ENCODE measurements at places on chromosomes 6 and 20.

- peak; percentile 36 for DNase-seq
Measured at GRCh38 chr6:29653452-29654038, 3.3 kb upstream of the MOG start.

DNA sequence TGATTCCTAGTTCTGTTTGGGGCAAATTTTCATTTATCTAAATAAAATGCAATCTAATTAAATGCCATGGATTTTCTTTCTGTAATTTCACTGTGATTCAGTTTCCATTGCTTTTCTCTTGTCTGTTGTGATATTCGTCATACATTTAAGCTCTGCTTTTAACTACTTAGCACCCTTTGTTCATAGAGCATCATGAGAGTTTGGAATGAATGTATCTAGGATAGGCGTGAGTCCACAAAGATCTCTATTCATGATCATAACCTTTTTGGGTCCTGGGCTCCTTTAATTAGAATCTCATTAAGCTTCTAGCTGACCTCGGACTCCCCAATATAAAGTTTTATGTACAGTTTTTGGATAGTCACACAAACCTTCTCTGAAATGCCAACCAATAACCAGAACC, 32.9 kb downstream of the ZBTB2 start:
- DNase-seq, result no peak

DNA sequence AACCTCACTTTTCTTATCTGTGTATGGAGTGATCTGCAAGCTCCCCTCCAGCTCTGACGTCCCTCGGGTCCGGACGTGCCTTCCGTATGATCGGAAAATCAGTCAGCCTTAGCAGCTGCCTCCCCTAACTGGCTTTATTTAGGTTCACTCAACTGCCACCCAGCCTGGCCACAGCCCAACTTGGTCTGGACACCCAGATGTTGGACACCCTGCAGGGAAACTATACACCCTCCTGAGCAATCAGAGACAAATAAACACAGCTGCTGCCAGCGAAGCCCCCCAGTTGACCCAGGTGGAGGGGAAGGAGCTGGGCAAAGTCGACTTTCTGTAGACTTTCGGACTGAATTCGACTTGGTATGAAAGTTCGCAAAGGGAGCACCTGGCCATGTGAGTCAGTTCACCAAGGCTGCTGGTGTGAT, 28.9 kb downstream of the TBC1D7 start:
- DNase-seq, result no peak

DNA sequence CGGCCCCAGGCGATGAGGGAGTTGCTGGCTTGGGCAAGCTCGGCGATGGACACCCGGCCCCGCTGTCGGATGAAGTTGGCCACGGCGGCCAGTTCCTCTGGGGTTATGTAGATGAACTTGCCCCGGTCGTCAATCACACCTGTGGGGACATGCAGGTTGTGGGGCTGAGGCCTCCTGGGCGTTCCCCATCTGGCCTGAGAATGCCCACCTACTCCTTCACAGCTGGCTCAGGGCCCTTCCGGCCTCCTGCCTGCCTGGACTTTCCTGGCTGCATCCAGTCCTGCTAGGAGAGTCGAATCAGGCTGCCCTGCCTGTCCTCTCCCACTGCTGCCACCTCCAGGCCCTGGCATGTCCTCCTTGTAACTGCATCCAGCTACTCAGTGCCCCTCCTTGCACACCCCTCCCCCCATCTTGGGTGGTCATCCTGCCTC, 13.8 kb downstream of the DDRGK1 start:
- no peak for DNase-seq

DNA sequence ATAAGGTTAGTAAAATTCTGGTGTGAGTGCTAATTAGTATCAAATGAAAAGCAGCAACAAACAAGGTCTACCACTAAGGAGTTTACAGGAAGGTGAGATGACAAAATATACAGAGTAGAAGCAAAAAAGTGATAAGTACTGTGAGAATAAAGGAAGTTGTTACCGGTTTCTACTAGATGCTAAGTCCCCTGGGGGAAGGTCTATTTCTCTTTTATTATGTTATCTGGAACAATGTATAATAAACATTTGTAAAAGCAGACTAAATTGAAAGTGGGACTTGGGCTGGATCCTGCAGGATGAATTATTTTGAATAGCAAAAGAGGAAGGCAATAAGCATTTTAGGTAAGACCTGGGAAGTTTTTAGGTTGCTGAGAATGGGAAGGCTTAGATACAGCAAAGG, 158.7 kb upstream of the SLC22A16 start:
- DNase-seq, result no peak

DNA sequence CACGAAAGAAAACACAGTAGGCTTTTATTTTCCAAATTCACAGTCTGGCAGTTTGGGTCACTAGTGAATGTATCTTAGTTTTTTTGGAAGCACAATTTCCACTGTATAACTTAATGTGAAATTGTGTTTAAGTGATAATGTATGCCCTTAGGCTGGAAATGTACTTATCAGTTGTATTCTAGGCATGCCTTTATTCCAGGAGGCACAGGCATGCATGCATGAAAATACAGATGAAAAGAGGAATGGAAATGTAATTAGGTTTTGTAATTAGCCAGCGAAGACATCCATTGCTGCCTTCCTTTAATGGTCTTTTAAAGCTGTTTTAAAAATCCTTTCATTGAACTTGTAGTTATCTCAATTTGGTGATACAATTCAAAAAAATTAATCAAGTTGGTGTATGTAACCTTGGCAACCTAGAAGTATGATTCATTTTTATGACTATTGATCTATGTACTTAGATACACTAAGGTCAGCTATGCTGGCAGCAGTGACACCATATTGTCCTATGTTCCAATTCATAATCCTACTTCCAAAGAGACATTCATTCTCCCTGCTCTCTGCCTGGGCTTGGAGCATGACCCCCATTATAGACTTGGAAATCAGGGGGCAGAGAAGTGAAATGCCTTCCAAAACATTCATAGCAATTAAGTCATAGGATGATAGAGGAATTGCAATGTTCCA, 73.1 kb downstream of the SNAP25 start:
- no peak for DNase-seq

DNA sequence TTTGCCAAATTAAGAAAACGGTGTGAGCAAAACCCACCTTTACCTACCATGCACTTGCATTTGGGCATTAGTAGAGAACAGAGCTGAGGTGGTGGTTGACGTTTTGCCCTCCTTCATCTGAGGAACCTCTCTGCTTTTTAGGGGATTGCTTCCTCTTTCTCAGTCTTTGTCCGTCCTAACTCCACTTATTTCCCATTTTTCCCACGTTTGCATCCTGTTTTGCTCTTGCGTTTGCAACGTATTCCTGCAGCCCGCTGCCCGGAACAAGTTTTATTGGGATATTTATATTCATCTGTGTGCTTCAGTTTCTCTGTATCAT, 374 bp upstream of the SERINC1 start:
- no peak for DNase-seq

GRCh38 chr6:165705941-165706340, 42.9 kb upstream of the PDE10A start:
- no peak for DNase-seq

DNA sequence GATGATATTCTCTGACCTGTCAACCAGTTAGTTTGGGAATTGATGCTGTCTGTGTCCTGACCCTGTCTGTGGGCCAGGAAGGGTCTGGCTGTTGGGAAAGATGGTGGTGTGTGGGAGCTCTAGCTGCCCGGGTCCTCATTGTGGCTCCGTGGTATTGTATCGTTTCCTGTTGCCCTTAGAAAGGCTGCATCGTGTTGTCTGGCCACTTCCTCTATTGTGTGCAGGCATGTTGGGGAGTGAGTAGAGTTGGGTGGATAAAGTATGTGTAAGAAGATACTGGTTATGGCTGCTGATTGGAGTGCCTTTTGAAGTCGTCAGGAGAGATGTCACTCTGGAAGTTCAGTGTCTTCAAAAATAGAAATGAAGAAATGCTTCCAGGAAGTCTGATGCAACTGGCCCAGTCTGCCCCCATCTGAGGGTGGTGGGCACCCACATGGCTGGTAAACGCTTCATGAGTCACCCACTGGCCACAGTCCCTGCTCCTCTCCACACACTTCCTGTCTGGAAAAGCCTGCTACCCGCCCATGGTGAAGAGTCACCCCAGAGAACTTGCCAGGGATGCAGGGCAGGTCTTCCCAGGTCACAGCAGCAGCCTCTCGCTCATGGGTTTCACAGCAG, 27.9 kb downstream of the PPARD start:
- DNase-seq, result no peak

DNA sequence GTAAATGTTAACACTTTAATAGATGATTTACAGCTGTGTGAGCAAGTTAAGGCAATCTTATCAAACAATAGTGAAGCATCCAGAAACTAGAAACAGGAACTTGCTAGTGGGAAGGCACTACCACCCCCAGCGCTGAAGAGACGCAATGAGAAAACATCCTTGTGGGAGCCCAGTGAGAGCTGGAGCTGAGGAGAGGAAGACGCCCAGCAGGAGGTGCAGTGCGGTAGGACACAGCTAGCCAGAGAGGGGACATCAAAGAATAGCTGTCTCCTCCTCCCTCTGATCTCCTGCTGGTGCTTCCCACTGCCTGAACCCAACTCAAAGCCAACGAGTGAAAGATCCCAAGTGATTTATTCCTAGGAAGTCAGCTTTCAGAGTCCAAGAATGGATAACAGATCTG, 140.3 kb downstream of the COL12A1 start:
- no peak for DNase-seq

- DNase-seq, result no peak
Measured at GRCh38 chr6:36430351-36430750, 12.3 kb downstream of the PXT1 start.

GRCh38 chr20:34557936-34558319, 590 bp upstream of the MAP1LC3A start:
- no peak for DNase-seq

GRCh38 chr6:24922170-24922569, 13.6 kb downstream of the RIPOR2 start:
- DNase-seq, result no peak

- no peak for DNase-seq
Measured at GRCh38 chr20:13142143-13142542, 78.9 kb upstream of the ISM1 start.

DNA sequence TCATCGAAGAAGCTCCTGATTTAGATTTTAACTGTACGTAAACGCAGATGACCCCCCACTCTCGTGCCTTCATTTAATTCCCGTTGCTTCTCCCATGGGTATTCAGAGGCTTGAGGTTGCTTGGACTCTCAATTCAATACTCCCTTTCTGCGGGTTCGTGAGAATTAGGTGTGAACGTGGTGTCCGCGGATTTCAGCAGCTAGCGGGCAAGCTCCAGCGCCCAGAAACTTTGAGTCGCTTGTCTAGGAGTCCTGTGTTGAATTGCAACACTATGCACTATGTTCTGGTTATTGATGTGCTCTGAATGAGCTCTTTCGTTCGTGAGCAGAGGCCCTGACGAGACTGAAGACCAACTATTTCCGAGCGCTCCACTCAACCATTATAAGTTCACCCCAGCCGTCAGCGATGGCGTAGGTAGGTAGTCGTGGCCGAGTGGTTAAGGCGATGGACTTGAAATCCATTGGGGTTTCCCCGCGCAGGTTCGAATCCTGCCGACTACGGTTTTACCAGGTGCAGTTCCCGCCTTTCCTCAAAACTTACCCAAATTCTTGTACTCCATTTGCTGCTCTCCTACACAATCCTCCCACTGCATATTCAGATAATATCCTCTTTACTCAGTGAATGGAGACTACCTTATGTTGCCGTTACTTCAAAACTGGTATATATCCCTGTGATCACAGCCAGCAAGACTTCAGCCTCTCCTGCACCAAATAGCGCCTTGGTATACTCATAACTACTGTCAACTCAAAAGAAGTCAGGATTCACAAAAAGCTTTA, 72.6 kb upstream of the ZNF184 start:
- peak; percentile 92 for DNase-seq

DNA sequence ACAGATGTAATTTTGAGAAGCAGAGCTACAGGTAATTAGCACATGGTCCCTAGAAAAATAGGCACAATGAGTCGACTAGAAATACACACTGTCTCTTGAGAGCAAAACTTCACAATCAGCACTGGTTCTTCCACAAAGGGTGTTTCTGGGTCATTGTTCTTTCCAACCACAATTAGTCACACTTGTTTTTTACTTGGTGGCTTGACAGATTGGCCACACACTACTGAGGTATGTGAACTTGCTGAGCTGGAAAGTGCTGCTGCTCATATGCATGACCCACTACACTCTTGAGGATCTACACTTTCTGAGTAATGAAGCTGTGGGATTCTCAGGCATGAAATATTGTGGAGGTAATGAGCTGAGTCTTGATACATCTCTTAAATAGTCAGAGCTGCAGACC, 347.7 kb downstream of the BCKDHB start:
- no peak for DNase-seq

- DNase-seq, result peak; percentile 74
Measured at GRCh38 chr20:16528078-16528477, 45.2 kb downstream of the KIF16B start.

DNA sequence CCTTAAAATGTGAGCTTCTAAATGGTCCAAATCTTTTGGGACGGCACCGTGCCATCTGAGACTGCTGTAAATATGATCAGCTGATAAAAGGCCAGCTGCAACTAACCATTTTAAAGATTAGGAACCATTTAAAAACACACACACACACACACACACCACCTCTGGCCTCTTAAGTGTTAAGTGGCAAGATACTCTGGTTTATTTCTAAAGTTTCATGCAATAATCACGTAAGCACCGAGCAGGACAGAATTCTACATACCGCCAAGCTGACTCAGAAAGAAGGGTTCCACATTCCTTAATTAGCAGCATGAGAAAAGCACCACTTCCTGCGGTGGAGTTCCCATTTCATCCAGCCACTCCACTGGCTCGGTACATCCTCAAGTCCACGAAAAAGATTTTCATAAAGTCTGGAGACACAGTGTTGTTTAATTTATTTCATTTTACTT, 17.8 kb upstream of the ZNF217 start:
- DNase-seq, result peak; percentile 49

DNA sequence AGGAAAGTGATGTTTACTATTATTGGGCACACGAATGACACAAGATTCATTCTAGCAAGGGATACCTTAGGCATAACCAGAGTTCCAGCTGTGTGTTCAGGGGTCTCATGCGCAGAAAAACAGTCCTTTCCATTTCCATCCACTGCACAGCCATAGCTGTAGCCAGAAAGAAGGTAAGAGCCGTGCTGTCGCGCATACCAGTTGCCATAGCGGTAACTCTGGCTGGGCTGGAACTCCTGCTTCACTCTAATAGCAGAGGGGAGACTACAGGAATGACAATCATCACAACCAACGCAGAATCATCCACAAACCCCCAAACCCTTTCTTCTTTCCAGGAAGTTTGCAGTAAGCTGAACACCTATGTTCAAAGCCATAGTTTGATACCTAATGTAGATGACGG, 7.5 kb downstream of the C6orf52 start:
- no peak for DNase-seq

- no peak for DNase-seq
Measured at GRCh38 chr6:133985970-133986369, 32.9 kb downstream of the TBPL1 start.

GRCh38 chr20:49585585-49586245, 17.8 kb upstream of the PTGIS start:
- DNase-seq, result no peak

Data from DMS 273 treated with DMSO at 0.1 percent for 48 hours (cell line).